ENCODE measurements at places on chromosomes 6 and 20.
A peak's percentile ranks its signal among the peaks of the same experiment; 100 is the strongest.

- peak; percentile 62 for DNase-seq
Measured at GRCh38 chr20:25083773-25084625, 2.1 kb upstream of the VSX1 start.

GRCh38 chr20:49631856-49632418, 64.0 kb upstream of the PTGIS start:
- DNase-seq = no peak

DNA sequence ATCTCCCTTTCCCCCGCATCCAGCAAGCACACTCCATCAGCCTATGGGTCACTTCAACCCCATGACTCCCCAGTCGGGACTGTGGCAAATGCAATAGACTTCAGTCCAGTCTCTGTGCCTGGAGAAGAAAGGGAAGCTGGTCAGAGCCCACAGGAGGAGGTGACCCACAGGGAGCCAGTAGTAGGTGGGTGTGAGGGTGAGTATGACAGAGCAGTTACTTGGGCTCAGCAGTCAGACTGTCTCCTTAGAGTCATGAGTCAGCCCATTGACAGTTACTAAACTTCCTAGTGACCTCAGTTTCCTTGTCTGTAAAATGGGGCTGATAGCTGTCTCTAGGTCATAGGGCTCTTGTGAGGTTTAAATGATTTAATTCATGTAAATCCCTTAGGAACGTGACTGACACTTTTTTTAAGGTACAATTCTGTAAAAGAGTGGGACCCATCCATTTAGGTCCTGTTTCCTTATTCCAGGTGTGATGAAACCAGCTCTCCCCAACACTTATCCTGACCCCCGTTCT, 33.9 kb upstream of the HLA-C start:
- DNase-seq = no peak

DNA sequence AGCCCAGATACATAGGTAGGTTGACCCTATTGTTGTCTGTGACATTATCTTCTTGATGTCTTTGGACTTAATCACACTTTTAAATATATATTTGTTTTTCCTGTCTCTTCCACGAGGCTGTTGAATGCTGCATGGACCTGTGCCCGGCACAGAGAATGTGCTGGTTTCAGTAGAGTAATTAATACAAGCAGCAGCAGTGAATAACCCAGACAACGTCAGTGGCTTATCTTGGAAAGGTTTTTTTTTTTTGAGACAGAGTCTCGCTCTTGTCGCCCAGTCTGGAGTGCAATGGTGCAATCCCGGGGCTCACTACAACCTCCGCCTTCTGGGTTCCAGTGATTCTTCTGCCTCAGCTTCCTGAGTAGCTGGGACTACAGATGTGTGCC, 108.2 kb downstream of the CDH26 start:
- DNase-seq = no peak

DNA sequence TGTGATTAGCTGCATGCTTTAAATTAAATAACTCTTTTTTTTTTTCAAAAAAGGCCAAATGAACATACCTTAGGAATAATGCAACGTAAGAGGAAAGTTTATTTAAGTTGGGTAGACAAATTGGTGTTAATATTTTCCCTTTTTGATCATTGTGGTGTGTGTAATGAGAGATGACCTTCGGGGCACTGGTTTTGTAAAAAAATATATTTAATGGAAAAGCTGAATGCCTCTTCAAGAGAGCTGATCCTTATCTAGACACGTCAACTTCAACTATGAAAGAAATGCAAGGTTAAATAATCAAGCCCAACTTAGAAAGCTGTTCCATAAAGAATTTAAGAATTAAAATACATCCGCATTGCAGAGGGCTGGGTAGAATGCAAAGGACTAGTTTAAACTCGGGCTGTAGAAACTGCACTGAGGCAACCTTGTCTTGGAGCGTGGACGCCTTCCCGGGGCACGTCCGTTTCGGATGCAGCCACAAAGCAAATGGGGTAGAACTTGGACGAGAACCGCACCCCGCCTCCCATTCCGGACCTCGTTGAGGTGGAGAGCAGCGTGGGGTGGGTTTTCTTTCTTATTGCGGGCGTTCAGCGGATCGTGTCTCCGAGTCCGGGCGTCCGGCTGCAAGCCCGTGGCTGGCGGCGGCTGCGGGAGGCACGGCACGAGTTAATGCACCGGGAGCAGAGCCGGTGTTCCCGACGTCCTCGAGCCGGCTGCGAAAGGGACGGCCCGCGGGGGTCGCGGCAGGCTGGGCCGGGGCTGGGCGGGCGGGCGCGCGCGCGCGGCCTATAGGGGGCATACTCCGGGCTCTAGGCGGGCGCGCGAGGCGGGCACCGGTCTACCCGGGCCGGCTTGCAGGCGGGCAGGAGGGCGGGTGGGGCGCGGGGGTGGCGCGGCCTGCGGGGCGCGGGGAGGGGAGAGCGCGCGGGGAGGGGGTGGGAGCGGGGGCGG, 1.9 kb downstream of the JARID2 start:
- peak; percentile 62 for DNase-seq
